GM12865 (cell line): ENCODE measurements at places on chromosomes 4 and X.

- no peak for DNase-seq
These were observed 29.9 kb upstream of the SOD3 start for GRCh38 chr4:24765376-24765988.

DNA sequence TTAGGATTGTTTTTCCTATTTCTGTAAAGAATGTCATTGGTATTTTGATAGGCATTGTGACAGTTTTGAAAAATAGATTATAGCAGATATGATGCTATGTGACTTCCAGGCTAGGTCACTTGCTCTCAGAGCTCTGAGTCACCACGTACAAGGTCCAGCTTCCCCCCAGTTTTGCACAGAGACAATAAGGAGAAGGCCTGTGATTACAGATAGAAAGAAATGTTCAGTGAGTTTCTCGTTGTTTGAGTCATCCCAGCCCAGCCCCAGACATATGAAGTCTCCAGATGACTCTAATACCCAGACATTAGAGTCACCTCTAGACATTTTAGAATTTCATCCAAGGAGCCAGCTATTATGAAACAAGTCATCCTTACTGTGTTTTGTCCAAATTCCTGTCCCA is 57.2 kb downstream of the MFAP3L start:
- DNase-seq, result no peak

DNA sequence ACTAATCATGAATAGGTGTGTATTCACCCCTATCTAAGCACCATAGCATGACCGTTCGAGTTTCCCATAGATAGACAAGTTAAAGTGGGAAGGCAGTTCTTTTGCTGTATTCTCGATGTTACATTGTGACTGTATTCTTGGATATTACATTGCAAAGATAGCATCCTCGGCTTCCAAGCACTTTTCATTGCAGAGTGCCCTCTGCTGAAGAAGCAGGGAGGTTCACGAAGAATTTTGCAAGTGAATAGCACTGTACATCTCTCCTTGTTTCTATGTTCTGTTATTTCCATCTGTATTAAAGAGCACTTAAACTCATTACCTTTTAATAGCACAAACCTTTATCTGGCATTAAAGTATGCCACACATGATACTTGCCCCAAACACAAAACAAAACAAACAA is 426.7 kb upstream of the ARX start:
- no peak for DNase-seq

- DNase-seq, result peak; percentile 97
These were observed 350.3 kb downstream of the PTTG2 start for GRCh38 chr4:38310446-38311043.

DNA sequence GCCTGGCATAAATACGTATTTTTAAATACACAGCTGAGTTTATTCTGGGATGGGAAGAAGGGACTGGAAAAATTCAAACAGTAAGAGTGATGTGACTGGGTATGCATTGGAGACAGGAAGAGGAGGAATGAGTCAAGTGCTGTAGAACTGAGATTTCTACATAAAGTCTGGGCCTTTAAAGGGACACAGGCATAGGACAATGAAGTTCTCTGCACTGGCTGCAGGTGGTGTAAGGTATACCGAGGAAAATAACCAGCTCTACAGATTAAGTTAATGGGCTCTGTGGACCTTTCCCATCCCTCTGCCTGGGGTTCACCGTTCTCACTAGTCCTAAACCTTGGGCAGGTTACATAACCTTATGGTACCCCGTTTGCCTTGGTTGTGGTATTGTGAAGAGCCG is 68.7 kb downstream of the DHX15 start:
- no peak for DNase-seq

DNA sequence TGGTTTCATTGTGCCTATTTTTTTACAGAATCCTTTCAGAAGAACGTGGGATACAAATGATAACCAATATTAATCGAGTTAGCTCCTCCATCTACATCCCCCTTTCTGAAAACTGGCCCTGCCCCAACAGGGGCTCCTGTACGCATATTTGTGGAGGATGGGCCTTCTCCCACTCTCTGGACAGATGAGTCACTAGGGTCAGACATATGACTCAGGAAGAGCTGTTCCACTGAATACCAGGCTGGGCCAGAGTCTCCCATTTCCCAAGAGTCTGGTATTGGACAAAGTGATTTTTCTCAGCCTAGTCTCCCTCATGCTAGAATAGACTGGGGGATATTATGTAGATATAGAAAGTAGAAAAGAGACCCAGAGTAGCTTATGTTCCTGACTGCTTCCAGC is 142.4 kb downstream of the TSPAN5 start:
- no peak for DNase-seq

- no peak for DNase-seq
These were observed 26.0 kb upstream of the CXCL2 start for GRCh38 chr4:74125029-74125428.

- no peak for DNase-seq
These were observed 64.5 kb upstream of the CHRNA9 start for GRCh38 chr4:40270609-40271008.

GRCh38 chrX:120318411-120318810 is 7.2 kb upstream of the TMEM255A start:
- no peak for DNase-seq

DNA sequence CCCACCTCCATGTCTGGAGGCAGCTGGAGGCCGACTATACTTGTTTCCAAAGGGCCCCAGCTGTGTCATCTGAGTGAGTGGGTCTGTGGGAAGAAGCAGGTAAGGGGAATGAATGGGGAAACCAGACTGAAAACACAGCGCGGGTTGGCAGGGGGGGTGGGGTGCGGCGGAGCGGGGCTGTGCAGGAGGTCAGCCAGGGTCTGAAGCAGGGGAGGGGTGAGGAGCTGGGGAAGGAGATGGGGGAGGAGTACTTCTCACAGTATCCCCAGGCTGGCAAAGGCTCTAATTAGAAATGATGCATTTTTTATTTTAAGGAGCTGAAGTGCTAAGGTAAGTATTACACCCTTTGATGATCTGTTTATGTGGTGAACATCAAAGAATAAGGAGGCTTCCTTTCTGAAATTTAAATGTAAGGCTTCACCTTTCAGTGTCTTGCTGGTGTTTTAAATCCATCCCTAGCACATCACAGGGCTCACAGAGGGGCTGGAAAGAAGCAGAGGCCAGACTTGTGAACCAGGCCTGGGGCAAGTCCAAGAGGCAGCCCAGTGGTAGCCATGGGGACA is 37.5 kb downstream of the SMIM20 start:
- no peak for DNase-seq

DNA sequence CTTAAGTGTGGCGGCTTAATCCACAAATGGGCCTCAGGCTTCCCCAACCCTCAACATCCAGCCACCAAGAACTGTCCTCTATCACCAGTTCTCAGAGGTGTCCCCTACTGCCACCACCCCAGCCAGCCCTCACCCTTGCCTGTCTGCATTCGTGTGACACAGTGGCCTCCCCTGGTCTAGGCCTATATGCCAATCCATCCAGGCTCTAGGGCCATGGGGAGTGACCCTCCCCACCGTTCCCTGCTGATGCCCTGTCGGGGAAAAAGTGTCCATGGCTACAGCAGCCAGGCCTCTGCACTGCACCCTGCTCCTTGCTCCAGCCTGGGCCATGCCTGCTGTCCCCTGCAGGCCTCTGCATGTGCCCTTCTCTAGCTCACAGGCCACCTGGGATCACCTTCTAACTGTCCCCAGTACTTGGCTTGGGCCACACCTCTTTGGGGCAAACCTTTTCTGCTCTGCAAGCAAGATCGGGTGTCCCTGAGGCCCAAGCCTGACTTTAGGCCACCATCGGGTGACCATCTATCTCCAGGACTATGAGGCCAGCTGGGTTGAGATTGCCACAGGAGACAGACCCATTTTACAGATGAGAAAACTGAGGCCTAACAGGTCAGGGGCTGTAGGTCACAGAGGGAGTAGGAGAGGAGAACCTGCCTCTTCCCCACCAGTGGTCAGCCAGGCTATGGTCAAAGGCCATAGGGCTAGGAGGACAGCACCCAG is 75.8 kb downstream of the JAKMIP1 start:
- DNase-seq, result no peak

DNA sequence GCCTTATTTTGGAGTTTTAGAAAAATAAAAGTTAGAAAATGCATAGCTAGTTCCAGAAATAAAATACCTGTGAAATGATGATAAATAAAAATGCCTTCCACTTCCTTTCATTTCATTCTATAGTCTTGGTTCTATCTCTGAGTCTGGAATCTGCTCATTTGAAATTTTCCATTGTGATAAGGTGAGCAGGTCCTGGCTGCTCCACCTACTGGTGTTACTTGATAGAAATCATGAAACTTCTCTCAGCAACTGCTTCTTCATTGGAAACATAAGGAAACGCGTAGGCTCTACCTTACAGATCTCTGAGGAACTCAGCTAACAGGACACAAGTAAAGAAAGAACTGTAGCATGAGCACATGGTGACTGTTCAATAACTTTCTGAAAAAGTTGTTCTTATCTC is 141.8 kb downstream of the DCHS2 start:
- DNase-seq, result no peak

GRCh38 chr4:113587640-113588275 is 173.8 kb downstream of the CAMK2D start:
- no peak for DNase-seq

- DNase-seq, result no peak
These were observed 60.7 kb downstream of the CASK start for GRCh38 chrX:41862562-41863184.

GRCh38 chr4:172142281-172142741 is 329.1 kb downstream of the GALNTL6 start:
- DNase-seq, result no peak

- peak; percentile 45 for DNase-seq
These were observed 3.3 kb downstream of the COQ2 start for GRCh38 chr4:83281307-83281706.

DNA sequence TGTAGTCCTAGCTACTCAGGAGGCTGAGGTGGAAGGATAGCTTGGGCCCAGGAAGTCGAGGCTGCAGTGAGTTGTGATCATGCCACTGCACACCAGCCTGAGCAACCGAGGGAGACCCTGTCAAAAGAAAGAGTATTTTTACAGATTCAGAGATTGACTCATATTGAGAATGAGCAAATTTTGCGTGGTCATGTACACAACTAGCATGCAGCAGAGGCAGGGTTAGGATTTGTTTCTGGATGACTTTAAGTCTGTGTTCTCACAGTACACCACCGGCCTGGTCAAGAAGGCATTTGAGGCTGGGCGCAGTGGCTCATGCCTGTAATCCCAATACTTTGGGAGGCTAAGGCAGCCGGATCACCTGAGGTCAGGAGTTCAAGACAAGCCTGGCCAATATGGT is 44.8 kb upstream of the CBR4 start:
- peak; percentile 51 for DNase-seq

- no peak for DNase-seq
These were observed 247.8 kb upstream of the DKK2 start for GRCh38 chr4:107283587-107284559.

- no peak for DNase-seq
These were observed 68.8 kb upstream of the CLNK start for GRCh38 chr4:10753336-10753735.

DNA sequence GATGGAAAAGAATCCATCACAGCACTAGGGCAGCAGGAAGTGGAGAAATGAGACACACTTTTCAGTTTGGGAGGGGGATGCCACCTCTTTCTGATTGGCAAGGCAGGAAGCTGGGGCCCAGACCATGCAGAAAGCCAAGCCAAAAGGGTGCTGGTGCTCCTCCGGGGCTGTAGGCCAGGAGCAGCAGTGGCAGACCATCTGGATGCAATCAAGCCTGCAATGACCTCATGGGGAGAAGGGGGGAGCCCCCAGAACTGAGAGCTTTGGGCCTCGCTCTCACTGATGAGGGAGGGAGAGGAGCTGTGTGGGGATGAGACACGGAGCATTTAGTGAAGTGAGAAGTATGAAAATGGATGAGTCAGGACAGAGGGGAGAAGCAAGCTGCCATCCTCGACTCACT is 141.3 kb upstream of the NALF2 start:
- DNase-seq, result peak; percentile 6

- no peak for DNase-seq
These were observed 28.7 kb downstream of the INPP4B start for GRCh38 chr4:142817442-142817841.

DNA sequence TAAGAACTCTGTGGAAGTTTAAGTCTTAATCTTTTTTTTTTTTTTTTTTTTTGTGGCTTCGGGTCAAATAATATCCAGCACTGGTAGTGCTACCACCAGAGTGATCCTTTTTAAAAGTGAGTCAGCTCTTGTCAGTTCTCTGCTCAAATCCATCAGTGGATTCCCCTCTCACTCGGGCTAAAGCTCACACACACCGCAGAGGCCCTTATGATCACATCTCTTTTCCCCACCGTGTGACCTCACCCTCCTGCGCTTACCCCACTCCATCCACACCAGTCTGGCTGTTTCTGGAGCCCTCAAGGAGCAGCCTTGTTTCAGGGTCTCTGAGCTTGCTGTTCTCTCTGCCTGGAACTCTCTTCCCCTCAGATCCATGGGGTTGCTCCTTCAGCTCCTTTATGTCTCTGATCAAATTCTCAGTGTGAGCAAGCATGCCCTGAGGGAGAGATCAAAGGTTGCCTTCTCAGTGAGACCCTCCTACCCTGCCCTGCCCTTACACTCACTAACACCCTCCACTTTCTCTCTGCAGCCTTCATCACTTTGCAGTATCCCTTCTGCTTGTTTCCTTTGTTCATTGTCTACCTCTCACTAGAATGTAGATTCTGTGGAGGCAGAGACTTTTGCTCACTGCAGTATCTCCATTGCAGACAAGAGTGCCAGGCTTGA is 19.8 kb upstream of the BEND4 start:
- DNase-seq, result no peak

GRCh38 chr4:158934996-158935669 is 166.3 kb downstream of the FNIP2 start:
- no peak for DNase-seq

DNA sequence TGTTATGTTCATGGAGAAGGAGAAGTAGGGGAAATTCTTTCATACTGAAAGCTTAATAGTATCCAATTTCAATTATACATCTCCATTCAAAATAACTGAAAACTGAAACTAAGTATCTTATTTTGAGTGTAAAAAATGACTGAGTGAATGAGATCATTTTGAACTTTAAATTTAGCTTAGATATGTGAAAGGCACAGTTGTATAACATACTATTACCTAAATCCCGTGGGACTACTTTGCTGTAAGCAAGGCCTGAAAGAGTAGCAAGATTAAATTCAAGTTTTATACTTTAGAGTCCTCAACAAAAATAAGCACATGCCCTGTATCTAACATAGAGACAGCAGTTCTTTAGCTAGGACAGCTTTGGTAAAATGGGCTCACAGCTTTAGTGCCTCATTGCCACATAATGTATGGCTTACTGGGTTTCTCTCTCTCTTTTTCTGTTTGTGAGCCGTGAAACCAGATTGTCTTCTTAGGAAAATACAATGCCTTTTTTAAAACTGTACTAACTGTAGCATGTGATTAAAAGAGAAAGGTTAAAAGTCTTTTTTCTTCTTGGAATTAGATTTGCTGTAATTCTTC is 43.2 kb downstream of the GSTCD start:
- DNase-seq, result no peak

- DNase-seq, result peak; percentile 50
These were observed 12.5 kb downstream of the HS3ST1 start for GRCh38 chr4:11416071-11416766.

DNA sequence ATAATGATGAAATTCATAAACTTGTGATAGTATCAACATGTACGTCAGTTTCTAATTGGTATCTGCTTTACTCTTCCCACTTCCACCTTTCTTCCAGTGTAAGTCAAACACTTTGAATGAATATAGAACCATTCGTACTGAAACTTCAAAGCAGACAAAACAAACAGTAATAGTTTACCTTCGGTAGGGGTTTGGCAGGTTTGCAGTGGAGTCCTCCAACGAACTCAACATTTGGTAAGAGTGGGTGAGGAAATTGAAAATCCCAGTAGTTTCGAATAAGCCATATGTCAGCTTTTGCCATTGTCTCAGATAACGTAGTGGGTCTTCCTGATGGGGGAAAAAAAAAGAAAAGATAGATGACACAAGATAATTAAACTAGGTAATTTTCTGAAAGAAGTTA is 2.2 kb downstream of the UGT2B4 start:
- DNase-seq, result no peak
